ENCODE measurements at places on chromosomes 16 and 17.

GRCh38 chr17:83203472-83204221, 124.2 kb downstream of the METRNL start:
- no peak for DNase-seq

DNA sequence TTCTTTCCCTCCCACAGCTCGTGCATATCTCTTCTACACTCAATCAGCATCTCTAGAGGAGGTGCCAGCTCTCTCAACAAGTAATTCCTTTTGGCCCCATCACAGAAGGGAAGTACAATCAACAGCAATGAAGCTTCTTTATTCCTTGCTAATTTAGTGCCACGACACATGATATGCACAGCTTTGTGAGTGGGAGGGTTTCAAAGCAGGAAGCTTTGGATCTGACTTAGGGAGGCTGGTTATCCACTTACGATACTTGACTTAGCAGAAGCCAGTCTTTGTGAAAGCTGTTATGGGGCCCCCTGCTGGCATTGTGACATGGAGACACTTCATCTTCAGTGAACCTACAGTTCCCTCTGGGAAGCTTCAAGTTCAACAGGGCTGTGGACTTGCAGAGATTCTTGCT, 81.0 kb downstream of the TMEM100 start:
- DNase-seq = peak; percentile 28

DNA sequence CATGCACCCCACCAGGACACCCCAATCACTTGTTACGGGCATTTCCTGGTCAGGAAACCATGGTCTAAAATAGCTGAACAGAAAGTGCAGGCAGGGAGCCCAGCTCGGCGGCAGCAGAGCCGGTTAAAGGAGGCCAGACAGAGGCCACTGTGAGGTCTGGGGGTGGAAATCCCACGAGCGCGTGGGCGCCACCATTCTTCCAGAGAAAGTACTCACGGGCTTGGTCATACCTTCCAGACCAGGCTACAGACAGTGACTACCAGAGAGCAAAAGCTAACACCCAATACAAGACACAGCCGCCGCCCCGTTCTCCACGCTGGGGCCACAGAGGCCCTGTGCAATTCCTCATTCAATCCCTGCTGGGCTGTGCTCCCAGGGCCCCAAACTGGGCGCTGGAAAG, 11.9 kb downstream of the CEP131 start:
- no peak for DNase-seq

GRCh38 chr17:5422505-5422904, 2.5 kb downstream of the RPAIN start:
- no peak for DNase-seq

All from iPS DF 19.7 (cell line).